GM18507 (cell line): ENCODE measurements at places on chromosomes 12 and 14.

GRCh38 chr14:97267509-97267908, 470.3 kb downstream of the VRK1 start:
- no peak for DNase-seq

DNA sequence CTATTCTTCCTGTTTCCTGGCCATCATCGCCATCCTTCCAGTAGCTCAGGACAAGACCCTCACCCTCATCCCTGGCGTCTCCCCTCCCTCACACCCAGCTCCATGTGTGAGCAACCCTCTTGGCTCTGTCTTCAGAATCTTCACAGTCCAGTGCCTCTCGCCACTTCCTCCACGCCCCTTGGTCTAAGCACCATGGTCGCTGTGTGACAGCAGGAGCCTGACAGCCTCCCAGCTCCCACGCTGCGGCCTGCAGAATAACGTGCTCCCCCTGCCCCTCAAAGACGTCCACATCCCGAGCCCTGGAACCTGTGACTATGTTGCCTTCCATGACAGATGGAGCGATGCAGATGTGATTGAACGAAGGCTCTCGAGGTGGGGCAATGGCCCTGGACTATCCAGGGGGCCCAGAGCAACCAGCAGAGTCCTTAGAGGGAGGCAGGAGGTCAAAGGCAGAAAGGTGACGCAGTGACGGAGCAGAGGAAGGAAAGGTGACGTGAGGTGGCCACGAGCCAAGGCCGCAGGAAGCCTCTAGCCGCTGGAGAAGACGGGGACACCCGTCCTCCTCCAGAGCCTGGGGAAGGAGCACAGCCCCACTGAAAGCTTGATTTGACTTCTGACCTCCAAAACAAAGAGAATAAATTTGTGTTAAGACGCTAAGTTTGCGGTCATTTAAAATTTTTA, 139.8 kb downstream of the CALM1 start:
- no peak for DNase-seq

GRCh38 chr14:80055226-80055625, 156.1 kb downstream of the DIO2 start:
- no peak for DNase-seq

DNA sequence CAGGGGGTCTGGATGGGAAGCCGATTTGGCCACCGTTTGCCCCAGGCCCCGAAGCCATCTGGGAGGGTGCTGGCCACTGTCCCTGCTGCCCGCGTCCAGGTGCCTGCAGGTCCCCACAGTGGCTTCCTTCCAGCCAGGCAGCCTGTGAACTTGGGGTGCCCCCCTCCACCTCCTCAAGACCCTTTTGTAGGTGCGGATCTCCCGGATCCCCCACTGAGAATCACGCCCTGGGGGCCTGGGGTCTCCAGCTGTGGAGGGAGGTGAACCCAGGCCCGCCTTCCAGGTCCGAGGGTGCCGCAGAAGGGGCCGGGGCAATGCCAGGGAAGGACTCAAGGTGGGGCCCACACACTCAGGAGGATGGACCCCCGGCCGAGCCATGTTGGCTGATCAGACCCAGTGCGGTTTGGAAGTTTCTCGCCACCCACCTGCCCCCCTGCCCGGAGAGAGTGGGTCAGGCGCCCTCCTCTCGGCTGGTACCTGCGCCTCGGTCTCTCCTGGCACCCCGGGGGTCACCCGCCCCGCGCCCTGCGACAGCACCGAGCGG, 1.7 kb downstream of the MMP17 start:
- DNase-seq, result no peak

GRCh38 chr12:52189376-52190174, 2.2 kb downstream of the KRT80 start:
- DNase-seq, result no peak

DNA sequence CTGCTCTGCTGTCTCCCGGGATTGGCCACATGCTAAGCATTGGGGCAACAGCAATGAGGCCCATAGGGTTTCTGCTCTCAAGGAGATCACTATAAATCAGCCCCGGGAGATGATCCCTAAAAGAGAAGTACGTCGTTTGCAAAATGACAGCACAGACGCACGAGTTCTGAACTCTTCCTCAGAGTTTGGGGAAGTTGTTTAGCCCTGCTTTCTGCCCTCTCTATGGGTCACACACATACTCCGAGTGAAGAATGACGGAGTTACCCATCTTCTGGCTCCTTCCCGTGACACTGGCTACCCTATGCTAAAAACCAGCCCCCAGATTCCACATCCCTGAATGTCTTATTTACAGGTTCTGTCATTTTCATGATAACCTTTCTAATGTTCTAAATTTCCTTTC, 258.0 kb upstream of the PLEKHG7 start:
- no peak for DNase-seq

DNA sequence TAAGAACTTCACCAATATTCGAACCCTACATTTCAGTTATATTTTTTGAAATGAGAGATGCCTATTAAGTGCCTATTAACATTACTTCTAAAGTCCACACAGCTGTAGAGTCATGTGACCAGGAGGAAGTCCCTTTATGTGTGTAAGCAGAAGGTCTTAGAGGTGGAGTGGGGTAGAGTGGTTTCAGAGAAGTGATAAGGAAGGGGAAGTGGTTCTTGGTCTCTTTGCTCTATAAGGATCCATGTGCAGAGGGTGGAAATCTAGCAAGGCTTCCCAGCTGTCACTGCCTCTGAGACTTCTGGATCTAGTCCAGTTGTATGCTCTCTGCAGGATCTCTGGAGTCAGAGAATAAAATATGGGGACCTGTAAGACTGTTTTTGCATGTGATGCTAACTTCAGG, 673.9 kb downstream of the FLRT2 start:
- DNase-seq, result no peak
